Esophagus squamous epithelium (tissue), 5 donors: ENCODE measurements at places on chromosomes 2 and 18.

GRCh38 chr18:50401295-50401694 lies 26.4 kb downstream of the SKA1 start:
- DNase-seq, result no peak

- DNase-seq, result no peak
Observed at GRCh38 chr2:234952270-234953115, 676 bp downstream of the SH3BP4 start.

GRCh38 chr2:199679883-199680282 lies 171.1 kb downstream of the FTCDNL1 start:
- DNase-seq, result no peak

GRCh38 chr2:131081190-131081589 lies 12.1 kb downstream of the FAM168B start:
- DNase-seq, result no peak

DNA sequence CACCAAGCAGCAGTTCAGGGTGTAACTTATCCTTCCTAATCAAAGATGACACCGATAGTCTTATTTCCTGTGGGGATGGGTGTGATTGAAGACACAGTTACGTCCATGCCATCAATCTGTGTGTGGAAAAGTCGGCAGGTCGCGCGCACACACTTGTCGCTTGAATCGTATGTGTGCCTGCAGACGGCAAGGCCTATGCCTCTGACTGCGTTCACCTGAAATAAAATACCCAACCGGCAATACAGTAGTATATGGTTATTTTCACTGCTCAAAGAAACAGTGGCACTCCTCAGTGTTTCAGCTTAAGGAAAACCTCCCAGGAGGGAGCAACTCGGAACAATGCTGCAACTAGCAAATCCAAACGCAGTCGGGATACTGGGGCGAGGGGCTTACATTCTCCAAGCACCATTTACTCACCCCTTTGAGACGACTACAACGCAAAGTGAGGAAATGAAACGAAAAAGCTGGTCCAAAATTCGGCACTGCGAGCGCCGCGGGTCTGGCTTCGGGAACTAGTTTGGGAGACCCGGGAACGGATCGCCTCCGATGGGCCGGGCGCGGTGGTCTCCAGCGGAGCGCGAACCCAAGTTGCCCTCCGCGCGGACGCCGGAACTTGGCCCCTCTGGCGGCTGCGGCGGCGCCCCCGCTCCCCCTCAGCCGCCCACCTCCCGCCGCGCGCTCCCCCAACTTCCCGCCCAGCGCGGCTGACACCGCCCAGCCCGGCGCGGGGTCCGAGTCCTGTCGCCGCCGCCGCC lies 675 bp downstream of the PRKD3 start:
- DNase-seq, result no peak

GRCh38 chr2:235979753-235980435 lies 188.3 kb downstream of the GBX2 start:
- no peak for DNase-seq

DNA sequence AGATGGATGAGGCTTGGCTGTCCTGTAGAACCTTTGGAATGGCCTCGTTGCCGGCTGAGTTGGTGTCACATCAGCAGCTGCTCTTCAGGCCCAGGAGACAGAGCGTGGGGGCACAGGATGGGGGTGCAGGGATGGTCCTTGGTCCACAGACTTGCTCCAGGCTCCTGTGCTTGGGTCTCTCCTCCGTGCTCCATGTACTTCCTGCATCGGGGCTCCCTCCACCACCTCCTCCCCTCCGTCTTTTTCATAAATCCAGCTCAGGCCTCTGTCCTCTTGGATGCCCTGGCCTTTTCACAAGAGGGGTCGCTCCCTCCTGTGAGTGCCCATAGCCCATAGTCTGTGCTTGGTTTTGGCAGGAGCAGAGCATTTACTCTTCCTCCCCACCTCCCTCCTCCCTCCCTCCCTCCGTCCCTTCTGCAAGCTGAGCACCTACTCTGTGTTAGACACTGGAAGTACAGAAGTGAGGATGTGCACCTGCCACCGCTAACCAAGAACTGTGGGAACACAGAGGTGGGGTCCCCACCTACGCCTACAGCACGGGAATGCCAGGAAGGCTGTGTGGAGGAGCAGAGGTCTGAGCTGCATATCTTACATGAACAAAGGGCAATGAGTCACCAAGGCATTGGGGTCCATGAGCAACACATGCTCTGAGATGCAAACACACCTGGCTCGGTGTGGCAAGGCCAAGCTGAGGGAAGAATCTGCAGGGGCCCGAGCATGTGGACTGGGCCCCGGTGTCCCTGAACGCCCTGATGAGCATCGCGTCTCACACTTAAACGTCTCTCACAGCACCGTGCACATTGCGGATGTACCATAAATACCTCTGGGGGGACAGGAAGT lies 458.7 kb upstream of the HS6ST1 start:
- no peak for DNase-seq

- no peak for DNase-seq
Observed at GRCh38 chr2:218780851-218781690, 876 bp upstream of the CYP27A1 start.

GRCh38 chr2:185862657-185863398 lies 124.2 kb downstream of the FSIP2 start:
- no peak for DNase-seq

DNA sequence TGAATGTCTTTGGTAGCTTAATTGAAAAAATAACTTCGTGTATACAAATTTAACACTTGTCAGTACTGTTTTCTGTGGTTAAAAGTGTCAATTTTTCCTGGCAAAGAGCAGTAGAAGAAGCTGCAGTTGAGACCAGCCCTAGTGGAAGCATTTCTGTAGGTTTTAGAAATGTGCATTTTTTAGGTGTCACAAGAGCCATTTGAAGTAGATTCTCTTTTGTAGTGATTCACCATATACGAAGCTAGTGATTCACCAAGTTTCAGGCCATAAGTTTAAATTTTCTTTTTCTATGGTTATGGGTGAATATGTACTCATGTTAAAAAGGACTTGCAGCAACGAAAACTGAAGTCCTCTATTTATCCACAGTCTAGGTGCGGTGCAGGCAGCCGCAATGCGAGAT lies 4.2 kb downstream of the NABP1 start:
- DNase-seq, result no peak

GRCh38 chr2:23541503-23542229 lies 156.7 kb downstream of the KLHL29 start:
- no peak for DNase-seq
